Caco-2 (cell line): ENCODE measurements at places on chromosomes 12 and 14. TPM values are rescaled to one million over a fixed set of nuclear protein-coding genes. Genes with fewer than 3 reads are reported as not detected.

DNA sequence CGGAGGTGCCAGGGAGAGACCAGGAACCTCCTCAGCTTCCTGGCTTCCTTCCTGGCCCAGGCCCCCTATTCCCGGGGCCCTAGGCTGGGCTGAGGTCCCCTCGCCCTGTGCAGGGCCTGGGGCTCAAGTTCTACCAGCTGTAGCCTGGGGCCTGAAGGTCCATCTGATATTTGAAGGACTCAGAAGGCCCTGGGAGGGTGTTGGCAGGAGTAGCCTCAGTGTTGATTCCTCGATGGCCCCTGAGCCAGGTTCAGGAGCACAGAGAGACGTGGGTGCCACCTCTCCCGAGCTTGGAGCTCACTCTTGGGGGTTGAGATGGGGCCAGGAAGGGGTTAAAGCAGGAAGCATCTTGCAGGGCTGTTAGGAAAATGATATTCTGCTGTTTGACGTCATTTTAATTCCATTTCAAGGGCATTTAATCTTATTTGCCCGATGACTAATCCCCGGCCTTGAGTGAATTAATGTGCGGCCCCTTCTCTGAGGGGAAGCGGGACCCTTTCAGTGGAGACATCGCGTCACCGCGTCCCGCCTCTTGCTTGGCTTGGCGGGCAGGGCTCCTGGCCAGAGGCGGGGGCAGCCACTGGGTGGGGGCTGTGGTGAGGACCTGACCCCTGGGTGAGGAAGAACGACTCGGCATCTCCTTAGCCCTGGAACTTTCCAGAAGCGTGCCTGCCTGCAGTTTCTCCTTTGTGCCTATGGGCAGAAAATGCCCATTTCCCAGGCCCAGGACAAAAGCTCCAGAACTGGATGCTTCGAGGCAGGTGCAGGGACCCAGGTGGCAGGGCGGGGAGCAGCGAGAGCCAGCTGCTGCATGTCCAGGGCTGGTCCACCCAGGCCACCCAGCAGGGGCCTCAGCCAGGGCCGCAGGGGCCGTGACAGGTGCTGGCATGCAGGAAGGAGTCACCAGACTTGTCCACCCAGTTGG is 158.3 kb downstream of the KIF26A start:
- no peaks in the 10 kb centered on the region for H3K27me3 ChIP-seq
- no peaks in the 10 kb centered on the region for H3K36me3 ChIP-seq
- H3K4me3 ChIP-seq, result no peak overlapping the region
- DNase-seq, result peak; percentile 19
- H3K27ac ChIP-seq, result no peak overlapping the region

- H3K27me3 ChIP-seq, result no peaks in the 10 kb centered on the region
- DNase-seq, result no peak
- no peak overlapping the region for H3K27ac ChIP-seq
- H3K4me3 ChIP-seq, result no peak overlapping the region
Observed at GRCh38 chr12:95518944-95519343, 32.3 kb downstream of the USP44 start.

- H3K4me3 ChIP-seq, result no peak overlapping the region
- H3K36me3 ChIP-seq, result peaks cover 4% of the 10 kb centered on the region; the same call in 1 of the 2 replicates
- H3K4me1 ChIP-seq, result peaks cover 19% of the 10 kb centered on the region
- DNase-seq, result no peak
- no peaks in the 10 kb centered on the region for H3K27me3 ChIP-seq
Observed at GRCh38 chr12:5258926-5259325, 173.0 kb upstream of the NTF3 start.

DNA sequence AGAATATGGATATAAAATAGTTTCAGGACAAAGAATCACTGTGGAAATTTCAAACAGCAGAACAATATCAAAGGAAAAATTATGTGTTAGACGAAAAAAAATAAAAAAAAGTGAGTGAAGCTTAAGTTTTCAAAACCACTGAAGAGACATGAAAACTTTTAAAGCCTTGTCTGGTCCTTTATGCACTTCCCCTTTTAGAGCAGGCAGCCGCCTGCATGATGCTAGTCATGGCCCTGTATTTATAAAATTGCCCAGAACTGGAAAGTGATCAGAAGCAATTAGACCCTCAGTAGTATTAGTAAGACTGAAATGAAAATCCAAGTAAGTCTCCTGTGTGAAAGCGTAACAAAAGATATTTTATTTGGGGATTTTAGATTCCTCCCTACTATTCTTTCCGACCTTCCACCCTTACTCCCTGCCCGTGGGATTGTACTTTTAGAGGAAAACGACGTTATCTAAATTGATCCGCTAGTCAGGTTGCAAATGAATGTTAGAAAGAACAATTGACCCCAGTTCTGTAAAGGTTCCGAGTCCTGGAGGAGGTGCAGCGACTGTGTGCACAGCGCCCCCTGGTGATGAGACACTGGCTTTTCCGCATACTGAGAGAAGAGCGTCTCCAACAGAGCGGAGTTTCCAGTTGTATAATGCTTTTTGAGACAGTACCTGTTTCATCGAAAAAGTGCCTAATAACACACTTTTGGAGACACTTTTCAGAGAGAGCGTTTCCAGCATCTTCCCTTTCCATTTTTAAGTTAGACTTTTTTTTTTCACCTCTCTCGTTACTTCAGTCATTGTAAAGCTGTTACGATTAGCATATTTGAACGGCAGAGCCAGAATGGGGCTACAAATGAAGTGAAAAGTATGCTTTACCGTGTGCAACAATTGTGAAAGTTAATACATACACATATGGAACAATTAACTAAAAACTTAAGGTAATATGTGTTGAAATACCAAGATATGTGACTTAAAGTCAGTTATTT is 12.4 kb downstream of the MGST1 start:
- no peak overlapping the region for H3K27ac ChIP-seq
- H3K4me1 ChIP-seq, result no peaks in the 10 kb centered on the region
- no peak overlapping the region for H3K4me3 ChIP-seq
- H3K36me3 ChIP-seq, result no peaks in the 10 kb centered on the region; the same call in 1 of the 2 replicates

DNA sequence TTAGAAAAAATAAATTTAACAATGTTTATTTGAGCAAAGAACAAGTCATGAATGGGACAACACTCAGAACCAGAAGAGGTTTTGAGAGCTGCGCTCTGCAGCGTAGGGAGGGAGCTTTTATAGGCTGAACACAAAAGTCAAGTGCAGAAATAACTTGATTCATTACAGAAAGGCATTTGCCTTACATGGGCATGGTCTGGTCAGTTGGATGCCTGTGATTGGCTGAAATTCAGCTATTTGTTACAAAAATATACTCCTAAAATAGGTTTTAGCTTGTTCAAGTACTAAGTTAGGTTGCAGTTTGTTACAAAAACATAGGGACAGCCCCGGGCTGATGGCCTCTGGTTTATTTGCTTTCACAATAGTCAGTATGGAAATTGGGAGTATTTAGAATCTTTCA is 118.0 kb downstream of the NUAK1 start:
- H3K36me3 ChIP-seq, result no peaks in the 10 kb centered on the region
- no peak overlapping the region for H3K27ac ChIP-seq
- no peak overlapping the region for H3K4me3 ChIP-seq

- H3K4me3 ChIP-seq, result no peak overlapping the region
- DNase-seq, result no peak
- H3K27ac ChIP-seq, result no peak overlapping the region
- no peaks in the 10 kb centered on the region for H3K4me1 ChIP-seq
- H3K27me3 ChIP-seq, result no peaks in the 10 kb centered on the region
Observed at GRCh38 chr12:61891632-61892031, 368.6 kb upstream of the USP15 start.

ARG2 gene
- 22.6 and 22.8 TPM in 2 replicates for total RNA-seq

DNA sequence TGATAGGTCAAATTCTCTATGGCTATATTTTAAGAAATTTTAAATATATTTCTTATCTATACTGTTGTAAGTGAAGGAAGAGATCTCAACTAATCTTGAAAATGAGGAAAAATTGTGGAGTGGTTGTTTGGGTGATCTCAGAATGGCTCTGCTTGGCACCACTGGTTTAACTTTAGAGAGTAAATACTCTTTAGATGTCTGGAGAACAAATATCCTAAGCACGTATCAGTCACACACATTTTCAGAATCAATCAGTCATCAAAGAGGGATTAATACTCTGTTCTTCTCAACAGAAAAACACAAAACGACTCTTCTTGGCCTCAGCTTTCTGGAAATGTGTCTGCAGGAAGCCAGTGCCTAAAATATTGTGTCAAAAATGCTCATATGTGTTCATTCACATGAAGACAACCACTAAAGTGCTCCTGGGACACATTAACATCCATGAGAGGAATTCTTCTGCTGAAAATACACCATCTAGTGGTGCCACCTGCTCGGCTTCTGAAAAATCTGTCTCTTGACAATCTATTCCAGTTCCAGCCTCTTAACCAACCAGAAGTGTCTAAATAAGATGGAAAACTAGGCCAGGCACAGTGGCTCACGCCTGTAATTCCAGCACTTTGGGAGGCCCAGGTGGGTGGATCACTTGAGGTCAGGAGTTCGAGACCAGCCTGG is 81.1 kb upstream of the CCDC198 start:
- H3K4me3 ChIP-seq, result no peak overlapping the region
- peak; percentile 7 for DNase-seq
- H3K27me3 ChIP-seq, result no peaks in the 10 kb centered on the region
- no peak overlapping the region for H3K27ac ChIP-seq
- H3K36me3 ChIP-seq, result no peaks in the 10 kb centered on the region

- no peaks in the 10 kb centered on the region for H3K36me3 ChIP-seq
- H3K4me1 ChIP-seq, result no peaks in the 10 kb centered on the region
- no peak overlapping the region for H3K27ac ChIP-seq
- no peak for DNase-seq
- no peaks in the 10 kb centered on the region for H3K27me3 ChIP-seq
Observed at GRCh38 chr12:23686095-23686494, 263.4 kb downstream of the SOX5 start.

SPTLC2 gene
- 45.8 and 49.6 TPM in 2 replicates for total RNA-seq

DNA sequence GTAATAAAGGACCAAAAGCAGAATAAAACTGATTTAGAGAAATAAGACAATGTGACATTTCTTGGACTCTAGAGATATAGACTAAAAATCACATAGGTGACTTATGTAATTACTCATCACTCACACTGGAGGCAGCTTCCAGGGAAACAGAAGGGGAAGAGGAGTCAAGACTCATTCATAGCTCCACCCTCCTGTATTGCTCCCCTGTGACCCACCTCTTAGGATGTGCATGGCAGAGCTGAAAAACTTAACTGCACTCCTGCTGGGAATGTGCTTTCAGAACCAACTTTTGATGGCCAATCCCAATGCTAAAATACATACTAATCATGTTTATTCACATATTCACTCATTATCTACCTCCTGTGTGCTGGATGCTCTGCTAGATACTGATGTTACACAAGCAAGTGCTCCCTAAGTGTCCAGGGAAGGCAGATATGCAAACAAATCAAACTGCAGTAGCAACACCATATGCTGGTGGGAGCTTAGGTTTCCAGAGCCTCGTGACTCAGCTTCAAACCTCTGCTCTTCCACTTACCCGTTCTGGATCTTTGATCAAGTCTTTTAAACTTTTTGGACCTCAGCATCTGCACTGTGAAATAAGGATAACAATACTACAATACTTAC is 316.1 kb downstream of the GALC start:
- H3K4me3 ChIP-seq, result no peak overlapping the region
- no peak for DNase-seq
- H3K4me1 ChIP-seq, result no peaks in the 10 kb centered on the region
- no peaks in the 10 kb centered on the region for H3K27me3 ChIP-seq
- no peaks in the 10 kb centered on the region for H3K36me3 ChIP-seq

LRRC9 gene
- 1.2 and 1.3 TPM in 2 replicates for total RNA-seq

DNA sequence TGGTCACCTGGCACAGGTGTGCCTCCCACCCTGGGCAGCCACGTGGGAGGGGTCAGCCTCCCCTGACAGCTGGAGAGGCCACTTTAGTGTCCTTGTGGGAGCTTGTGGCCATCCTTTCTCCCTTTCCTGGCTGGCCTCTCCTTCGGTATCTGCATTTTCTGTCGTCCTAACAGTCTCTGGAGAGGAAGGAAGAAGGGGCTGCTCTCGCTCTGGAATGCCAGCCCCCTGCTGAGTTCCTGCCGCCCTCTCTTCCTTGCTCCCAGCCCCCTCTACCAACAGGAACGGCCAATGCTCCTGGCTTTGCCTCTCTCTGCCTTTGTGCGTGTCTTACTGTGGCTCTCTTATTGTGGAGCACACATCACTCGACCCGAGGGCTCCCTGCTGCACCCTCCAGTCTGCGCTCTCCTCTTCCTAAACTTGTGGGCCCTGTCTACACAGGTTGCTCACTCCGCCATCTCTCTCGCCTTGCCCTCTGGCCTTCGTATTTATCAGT is 70.8 kb downstream of the FBXL14 start:
- peaks cover 11% of the 10 kb centered on the region for H3K4me1 ChIP-seq
- H3K27me3 ChIP-seq, result no peaks in the 10 kb centered on the region
- H3K4me3 ChIP-seq, result no peak overlapping the region
- DNase-seq, result no peak
- H3K27ac ChIP-seq, result no peak overlapping the region

GRCh38 chr12:68904351-68904962 is 28.5 kb downstream of the CPM start:
- no peak overlapping the region for H3K4me3 ChIP-seq
- DNase-seq, result no peak
- H3K27me3 ChIP-seq, result no peaks in the 10 kb centered on the region
- no peaks in the 10 kb centered on the region for H3K36me3 ChIP-seq

- no peaks in the 10 kb centered on the region for H3K36me3 ChIP-seq
- DNase-seq, result no peak
- no peak overlapping the region for H3K4me3 ChIP-seq
- no peaks in the 10 kb centered on the region for H3K27me3 ChIP-seq
Observed at GRCh38 chr12:74483057-74483456, 54.6 kb upstream of the ATXN7L3B start.

- no peaks in the 10 kb centered on the region for H3K27me3 ChIP-seq
- H3K27ac ChIP-seq, result no peak overlapping the region
- no peak overlapping the region for H3K4me3 ChIP-seq
- DNase-seq, result no peak
Observed at GRCh38 chr12:56408799-56409417, 40.3 kb downstream of the TIMELESS start.

SPTB gene
- 1.6 and 1.7 TPM in 2 replicates for total RNA-seq

GRCh38 chr14:67513631-67514108 is 19.4 kb upstream of the PLEKHH1 start:
- no peak overlapping the region for H3K4me3 ChIP-seq
- no peak for DNase-seq
- peaks cover 4% of the 10 kb centered on the region; the same call in 1 of the 2 replicates for H3K4me1 ChIP-seq
- no peaks in the 10 kb centered on the region for H3K36me3 ChIP-seq
- no peaks in the 10 kb centered on the region for H3K27me3 ChIP-seq
